ENCODE measurements at places on chromosomes 12 and 14.

- no peak for DNase-seq
Observed at GRCh38 chr14:70118064-70118463, 70.7 kb downstream of the SLC8A3 start.

- no peak for DNase-seq
Observed at GRCh38 chr12:50642035-50642451, 121.9 kb upstream of the ATF1 start.

DNA sequence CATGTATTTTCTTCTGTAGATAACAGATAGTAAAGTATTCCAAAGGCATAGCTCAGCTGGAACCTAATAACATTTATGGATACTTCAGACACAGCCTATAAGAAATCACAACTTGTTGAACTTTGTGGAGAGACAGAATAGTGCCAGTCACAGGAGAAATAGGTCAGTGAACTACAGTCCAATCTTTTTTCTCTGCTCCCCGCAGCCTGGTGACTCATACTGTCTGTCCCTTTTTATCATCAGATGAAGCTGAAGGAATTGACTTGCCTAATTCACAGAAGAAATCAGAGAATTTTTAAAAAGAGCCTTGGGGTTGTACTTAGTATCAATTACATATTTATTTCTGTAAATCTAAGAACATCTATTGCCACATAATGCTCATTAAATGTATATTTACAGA is 222.3 kb downstream of the ALG10 start:
- no peak for DNase-seq

- no peak for DNase-seq
Observed at GRCh38 chr12:92465786-92466295, 236.9 kb upstream of the PLEKHG7 start.

DNA sequence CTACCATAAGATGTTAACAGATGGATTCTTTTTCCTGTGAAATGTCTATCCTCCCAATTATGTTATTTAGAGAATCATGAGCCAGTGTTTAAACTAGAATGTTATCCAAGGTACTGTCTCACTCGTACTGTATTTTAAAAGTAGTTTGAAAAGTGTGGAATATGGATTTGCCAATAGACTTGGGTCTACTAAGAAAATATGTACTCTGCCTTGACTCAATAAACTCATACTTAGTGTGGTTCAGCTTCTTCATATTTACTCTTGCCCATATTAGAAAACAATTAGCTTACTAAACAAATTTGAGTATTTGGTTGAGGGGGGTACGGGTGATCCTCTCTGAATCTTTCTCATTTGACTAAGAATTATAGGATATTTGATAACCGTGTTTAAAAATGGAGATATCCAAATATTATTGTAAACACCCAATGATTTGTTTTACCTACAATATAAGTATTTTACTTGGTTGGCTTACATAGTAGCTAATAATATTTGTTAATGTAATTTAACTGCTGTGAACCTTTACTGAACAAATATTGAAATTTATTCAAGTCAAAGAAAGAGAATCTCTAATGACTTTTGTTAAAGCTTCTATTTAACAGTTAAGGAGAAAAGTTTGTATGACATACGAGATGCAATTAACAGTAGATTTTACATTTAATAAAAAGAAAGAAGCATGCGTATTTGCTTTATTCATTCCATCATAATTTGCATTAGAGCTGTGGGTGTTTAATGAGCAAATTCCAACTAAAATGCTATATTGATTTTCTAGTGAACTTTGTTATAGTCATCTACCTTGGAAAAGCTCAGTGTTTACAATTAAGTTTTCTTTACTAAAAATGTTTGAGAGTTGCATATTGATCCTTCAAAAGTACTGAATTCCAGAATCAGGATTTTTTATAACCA is 81.2 kb downstream of the MIPOL1 start:
- DNase-seq = no peak

DNA sequence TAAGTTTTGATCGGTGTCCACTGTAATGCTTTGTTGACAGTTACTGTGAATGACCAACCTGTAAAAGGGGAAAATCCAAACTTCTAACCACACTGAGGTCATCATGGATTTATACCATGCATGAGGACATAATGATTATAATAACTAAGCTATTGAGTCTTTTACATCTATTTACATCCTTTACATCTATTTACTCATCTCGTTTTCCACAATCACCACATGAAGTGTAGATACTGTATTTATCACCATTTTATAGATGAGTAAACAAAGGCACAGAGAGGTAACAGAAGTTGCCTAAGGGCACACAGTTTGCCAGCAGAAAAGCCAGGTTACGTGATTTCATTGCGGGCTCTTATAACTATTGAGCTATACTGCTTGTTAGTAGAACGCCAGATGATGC is 27.9 kb upstream of the EID3 start:
- no peak for DNase-seq

DNA sequence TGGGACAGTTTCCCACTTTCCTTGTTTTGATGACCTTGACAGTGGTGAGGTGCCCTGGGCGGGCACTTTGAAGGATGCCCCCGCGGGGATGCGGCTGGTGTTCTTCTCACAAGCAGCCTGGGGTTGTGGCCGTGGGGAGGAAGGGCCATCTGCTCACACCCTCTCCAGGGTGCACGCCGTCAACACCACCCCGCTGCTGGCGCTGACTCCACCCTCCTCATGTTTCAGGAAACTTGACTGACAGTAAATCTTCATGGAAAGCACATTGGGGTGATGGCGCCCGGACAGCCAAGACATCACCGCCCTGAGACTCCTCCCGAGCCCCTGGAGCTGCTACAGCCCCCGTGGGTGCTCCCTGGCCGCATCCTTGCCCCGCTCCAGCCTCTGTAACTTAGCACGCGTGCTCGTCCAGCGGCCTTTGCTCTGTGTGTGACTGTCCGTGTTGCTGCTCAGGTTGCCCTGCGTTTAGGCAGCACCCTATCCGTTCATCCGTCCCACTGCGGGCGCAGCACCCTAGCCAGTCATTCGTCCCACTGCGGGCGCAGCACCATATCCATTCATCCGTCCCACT is 150.2 kb upstream of the C14orf180 start:
- DNase-seq = no peak

- DNase-seq = peak; percentile 1
Observed at GRCh38 chr14:104386151-104386841, 193.3 kb upstream of the C14orf180 start.

DNA sequence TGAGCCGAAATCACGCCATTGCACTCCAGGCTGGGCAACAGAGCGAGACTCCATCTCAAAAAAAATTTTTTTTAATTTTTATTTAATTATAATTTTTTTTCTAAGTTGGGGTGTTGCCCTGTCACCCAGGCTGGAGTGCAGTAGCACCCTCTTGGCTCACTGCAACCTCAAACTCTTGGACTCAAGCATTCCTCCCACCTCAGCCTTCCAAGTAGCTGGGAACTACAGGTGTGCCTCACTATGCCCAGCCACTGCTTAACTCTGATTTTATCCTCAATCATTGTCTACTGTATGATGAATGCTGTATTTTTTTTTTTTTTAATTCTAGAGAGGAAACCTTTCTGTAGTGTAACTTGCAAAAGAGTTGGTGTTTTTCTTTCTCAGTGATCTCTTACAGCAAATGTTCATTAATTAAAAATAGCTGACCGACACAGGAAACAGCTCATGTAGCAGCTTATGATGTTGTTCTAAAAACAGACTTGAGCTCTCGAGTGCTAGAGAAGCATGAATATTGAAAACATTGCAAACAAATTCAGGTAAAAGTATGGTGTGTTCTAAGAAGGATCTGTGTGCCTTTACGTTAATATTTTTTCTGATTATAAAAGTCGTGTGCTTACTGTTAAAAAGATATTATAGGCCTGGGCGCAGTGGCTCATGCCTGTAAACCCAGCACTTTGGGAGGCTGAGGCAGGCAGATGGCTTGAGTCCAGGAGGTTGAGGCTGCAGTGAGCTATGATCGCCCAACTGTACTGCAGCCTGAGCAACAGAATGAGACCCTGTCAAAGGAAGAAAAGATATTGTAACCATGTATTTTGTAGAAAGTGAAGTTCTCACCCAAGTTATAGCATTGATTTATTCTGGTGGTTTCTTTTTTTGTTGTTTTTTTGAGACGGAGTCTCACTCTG is 68.9 kb downstream of the FGD4 start:
- DNase-seq = no peak

- no peak for DNase-seq
Observed at GRCh38 chr12:28063355-28063880, 90.9 kb upstream of the PTHLH start.

DNA sequence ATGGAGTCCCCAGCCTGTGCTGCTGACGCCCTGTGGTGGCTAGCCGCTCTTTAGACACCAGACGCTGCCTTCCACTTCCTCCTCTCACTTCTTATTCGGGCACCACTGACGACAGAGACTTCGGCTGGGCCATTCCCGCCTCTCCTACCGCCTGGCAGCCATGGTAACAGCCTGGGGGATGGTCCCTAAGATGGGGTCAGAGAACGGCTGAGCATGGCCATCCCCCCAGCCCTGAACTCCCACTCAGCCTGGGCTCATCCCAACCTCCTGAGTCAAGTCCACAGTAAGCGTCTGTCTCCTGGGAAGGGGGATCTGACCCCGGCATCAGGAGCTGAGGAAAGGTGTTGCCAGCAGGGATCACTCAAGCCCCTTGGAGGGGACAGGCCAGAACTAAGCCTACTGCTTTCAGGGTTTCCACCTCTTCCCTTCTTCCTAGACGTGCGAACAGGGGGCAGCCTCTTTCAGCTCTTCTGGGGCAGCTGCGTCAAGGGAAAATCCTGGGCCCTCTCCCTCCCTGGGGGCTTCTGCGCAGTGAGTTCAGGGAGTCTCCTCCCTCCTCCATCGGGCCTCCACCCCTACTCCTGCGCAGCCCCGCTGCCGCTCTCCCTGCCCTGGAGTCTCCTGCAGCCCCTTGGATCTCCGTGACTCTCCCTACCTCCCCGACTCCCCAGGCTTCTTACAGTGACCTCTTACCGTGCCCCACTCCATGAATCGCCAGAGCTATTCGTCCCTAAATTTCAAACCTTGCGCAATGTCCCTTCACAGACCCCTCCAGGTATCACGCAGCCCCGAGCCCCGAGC is 643 bp upstream of the TAMALIN start:
- peak; percentile 63 for DNase-seq

DNA sequence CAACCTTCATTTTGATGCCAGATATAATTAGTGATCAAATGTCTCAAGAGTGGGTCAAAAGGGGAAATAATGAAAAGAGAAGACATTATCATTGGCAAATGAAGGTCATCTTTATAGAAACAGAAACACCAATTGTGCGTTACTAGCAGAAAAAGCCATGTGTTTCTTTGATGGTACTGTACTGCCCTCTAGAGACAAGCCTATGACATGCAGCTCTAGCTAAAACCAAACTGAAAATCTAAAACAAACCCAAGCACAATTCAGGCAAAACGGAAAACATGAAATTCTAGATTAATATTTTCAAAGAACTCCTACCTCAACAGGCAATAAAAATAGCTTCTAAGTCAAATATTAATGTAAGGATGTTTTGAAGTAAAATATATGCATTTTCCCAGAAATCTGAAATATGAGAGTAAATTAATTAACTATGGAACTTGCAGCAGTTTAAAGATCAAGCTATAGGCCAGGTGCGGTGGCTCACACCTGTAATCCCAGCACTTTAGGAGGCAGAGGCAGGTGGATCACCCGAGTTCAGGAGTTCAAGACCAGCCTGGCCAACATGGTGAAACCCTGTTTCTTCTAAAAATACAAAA is 115.4 kb downstream of the KLHL28 start:
- no peak for DNase-seq

- DNase-seq = peak; percentile 42
Observed at GRCh38 chr12:116524964-116525379, 34.2 kb upstream of the MAP1LC3B2 start.
